AG04449 (cell line): ENCODE measurements at places on chromosomes 7 and 10.

- DNase-seq: no peak
Measured at GRCh38 chr7:12314199-12314598, 89.5 kb downstream of the VWDE start.

DNA sequence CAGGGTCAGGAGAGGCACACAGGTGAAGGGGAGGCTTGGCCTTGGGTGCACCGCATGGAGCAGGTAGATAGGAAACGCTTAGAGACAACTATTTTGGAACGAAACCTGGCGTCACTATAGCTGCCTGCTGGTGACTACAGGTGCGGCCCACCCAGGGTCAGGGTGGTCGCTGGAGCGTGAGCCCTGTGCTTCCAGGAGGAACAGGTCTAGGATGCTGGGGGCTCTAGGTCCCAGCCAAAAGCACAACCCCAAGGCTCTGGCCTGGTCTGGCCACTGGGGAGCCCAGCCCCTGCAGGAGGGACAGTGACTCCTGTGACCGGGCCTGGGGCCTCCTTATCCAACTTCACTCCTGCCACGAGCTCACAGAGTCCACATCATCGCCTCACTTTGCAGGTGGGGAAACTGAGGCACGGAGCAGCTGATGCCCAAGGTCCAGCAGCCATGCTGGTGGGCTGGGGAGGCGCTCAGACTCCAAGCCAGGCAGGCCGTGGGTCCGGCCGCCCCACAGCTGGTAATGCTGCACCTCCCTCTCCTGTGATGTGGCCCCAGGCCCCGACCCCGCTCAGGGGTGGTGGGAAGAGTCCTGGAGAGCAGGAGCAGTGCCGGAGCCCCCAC lies 9.0 kb downstream of the LFNG start:
- DNase-seq: no peak

DNA sequence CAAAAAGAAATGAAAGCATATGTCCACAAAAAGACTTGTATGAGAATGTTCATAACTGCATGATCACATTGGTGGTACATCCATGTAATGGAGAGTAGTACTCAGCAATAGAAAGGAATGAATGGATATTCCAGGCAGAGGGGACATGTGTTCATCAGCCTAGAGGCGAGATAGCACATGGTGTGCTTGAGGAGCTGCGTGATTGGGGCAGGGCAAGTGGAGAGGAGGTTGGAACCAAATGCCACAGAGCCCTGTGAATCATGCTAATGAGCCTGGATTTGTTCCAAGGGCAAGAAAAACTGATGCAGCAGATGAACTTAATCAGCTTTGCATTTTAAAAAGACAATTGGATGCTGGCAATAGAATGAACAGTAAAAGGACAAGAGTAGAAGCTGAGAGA lies 73.3 kb downstream of the C10orf90 start:
- DNase-seq: no peak

DNA sequence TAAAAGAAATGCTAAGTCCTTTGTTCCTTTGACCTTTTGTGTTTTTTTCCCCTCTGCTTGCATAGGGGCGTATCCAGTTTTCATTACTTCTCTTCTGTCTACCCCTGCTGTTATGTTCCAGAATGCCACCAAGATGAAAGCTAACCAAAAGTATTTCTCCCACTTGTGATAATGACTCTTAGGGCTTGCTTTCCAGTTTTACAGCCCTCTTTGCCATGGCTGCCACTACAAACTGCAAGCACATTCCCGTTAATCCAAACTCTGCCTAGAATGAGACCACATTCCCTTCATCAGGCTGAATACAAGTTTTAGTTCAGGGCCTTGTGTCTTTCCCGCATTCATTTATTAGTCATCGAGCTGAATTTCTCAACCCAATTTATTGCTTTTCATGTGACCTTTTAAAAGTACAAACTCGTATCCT lies 23.6 kb upstream of the CD36 start:
- DNase-seq: no peak

GRCh38 chr7:3650844-3651243 lies 349.8 kb downstream of the SDK1 start:
- DNase-seq: no peak

GRCh38 chr7:138247568-138248333 lies 171.5 kb downstream of the AKR1D1 start:
- no peak for DNase-seq
